Left renal cortex interstitium (tissue), 4 donors: ENCODE measurements at places on chromosomes 1 and 21. TPM values are rescaled to one million over a fixed set of nuclear protein-coding genes. Genes with fewer than 3 reads are reported as not detected.

- no peak for DNase-seq
Observed at GRCh38 chr1:173444757-173445156, 32.4 kb upstream of the PRDX6 start.

DNA sequence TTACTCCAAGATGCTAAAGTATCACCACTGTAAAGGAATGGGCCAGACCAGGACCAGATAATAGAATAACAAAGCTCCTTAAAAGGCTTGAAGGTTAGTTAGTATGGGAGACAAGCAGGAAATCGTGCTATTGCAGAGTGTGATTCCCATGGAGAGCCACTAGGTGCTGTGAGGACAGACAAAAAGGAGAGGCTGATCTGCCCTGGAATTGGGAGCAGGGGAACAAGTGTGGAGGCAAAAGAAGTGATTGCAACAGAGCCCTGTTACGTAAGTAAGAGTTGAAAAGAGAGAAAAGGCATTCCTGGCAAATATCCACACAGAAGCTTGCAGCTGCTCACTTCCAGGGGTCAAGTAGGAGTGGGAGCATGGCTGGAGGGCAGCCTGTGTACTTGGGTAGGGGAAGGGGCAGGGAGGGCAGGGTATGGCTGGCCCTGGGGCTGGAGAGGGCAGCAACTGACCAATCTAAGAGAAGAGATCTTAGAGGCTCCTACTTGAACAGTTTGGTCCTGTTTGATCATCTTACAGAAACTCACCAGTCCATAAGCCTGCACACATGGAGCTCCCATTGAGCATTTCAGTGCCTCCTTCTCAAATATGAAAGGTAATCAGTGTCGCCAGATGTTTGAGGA is 207.7 kb upstream of the GJB5 start:
- no peak for DNase-seq

- DNase-seq, result no peak
Observed at GRCh38 chr1:205920159-205920558, 23.1 kb downstream of the SLC26A9 start.

DNA sequence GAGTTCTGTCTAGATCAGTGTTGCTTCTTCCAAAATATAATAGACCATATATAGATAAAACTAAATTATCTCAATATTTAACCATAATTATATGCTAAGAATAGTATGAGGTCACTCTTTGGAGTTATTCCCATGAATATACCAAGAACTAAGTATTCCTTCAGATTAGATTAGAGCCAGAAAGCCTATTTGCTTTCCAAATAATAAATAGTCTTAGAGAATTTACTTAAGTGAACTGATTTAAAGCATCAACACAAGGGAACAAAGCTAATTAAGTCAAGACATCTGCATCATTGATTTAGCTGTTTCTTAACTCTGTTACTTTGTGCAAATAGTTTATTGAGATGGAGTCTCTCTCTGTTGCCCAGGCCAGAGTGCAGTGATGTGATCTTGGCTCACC is 35.7 kb downstream of the FNBP1L start:
- no peak for DNase-seq

DNA sequence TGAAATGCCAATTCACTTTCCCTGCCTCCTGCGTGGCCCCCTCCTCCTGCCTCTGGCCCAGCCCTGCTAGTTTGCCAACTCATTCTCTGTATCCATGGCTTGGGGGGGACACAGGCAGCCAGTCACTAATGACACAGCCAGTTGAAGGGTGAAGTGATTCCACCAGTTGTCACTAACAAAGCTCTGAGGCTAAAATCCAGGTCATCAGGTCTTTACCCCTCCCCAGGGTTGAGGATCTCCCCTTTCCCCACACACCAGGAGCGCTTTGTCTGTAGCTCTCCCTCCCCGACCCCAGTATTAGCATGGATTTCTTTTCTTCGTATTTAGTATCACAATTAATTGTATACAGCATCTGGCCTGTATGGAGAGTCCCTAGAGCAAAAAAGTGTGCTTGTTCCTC is 394.1 kb downstream of the RRAGC start:
- no peak for DNase-seq

- no peak for DNase-seq
Observed at GRCh38 chr21:33985117-33986050, 69.8 kb upstream of the ATP5PO start.

DNA sequence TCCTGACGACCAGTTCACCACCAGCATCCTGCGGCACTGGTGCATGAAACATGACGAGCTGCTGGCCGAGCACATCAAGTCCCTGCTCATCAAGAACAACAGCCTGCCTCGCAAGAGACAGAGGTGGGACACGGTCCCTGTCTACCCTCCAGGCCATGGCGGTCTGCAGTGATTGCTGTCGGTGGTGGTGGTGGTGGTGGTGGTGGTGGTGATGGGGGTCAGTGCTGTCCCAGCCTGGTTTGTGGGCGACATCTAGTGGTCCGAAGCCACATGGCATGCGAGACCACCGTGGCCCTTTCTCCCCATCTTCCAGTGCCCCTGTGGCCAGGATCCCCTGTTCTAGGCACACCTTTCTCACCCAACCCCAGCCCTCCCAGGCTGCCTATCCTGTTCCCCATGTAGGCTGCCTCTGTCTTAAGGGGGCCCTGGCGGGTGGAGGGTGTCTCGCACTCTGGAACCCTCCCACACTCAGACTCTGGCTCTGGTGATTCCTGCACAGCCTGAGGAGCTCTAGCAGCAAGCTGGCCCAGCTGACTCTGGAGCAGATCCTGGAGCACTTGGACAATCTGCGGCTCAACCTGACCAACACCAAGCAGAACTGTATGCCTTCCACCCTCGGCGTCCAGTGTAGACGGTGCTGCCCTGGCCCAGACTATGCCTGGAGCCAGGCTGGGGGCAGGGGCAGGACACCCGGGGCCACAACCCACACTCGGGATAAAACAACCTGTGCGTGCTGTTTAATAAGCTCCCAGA is 3.2 kb upstream of the SLC27A3 start:
- no peak for DNase-seq

DNA sequence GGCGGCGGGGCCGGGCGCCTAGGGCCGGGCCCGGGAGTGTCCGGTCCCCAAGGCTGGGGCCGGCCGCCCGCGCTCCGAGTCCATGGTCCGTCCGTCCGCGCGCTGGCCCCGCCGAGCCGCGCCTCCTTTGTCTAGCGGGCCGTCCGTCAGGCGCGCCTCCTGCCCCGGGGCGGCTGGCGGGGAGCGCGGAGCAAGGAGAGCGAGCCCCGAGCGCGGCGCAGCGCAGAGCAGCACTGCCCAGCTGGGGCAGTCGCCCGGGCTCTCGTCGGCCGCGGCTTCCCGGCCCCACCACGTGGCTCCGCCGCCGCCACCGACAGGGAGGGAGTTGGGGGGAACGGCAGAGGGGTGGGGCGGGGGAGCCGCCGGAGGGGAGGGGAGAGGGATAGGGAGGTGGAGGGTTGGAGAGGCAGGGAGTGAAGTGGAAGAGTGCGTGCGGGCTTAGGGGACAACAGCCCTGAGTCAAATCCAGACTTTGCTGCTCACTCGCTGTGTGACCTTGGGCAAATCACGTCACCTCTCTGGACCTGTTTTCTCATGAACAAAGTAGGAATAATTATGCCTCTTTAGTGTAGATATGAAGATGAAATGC is at the start of gene NKAIN1:
NKAIN1 (minus strand) TSS at position 235 of the 589 bp plus-strand sequence. CDS start 340 bp downstream, outside the sequence.
- DNase-seq, result no peak

DNA sequence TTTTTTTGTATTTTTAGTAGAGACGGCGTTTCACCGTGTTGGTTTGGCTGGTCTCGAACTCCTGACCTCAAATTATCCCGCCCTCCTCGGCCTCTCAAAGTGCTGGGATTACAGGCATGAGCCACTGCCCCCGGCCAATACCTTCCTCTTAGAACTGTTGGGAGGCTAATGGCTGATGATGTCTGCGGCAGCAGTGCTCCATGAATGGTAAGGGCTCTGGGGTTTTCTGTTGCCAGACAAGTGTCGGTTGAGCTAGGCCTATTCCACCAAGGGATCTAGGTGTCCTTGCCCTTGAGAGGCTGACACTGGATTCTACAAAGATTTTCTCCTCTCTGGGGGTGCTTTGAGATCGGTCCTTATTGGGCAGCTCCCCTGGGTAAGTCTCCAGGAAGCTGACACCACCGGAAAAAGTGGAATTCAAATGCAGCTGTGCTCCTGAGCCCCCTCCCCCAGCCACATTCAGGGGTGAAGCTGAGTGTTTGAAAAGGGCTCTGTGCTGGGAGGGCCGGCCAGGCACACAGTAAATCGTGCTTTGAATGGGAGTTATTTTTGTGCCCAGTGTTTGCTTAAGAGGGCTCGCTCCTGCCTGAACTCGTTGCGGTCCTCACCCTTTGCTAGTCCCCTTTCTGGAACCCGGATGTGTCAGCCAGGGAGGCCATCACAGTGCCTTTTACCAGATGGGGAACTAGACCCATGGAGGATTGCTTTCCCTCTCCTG is 5.2 kb downstream of the SOX13 start:
- no peak for DNase-seq

GRCh38 chr1:243974451-243975292 is 76.4 kb upstream of the ZBTB18 start:
- DNase-seq, result no peak

- DNase-seq, result no peak
Observed at GRCh38 chr21:44726826-44727225, 15.5 kb upstream of the TSPEAR start.

- DNase-seq, result no peak
Observed at GRCh38 chr1:101769520-101769919, 227.2 kb downstream of the OLFM3 start.

LRRC53 gene
- polyA plus RNA-seq, result not detected

GJB5 gene
- polyA plus RNA-seq, result 0.51 TPM

CYP4X1 gene
- polyA plus RNA-seq, result 9.9 TPM

KLF17 gene
- polyA plus RNA-seq, result not detected

THEM5 gene
- 0.82 TPM for polyA plus RNA-seq
